Keratinocyte (primary cell): ENCODE measurements at places on chromosomes 3 and 15.

DNA sequence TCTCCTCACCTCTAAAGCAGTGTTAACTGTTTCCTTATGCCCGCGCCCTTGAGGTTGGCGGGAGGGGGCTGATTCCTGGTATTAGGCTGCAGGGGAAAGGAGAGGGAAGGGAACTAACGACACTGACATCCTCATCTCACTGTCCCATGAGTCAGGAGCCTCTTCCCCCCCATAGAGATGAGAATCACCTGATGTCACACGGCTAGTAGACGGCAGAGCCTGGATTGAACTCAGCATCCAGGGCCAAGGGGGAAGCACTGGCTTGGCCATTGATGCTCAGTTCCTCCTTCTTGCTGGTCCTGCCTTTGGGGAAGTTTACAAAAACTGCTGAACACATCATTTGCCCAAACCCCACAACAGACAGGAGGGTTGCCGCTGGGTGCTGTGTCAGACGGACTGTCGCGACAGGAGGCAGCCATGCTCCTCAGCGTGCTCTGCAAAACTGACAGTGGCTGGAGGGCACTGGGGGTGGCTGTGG, 38.5 kb downstream of the IDH2 start:
- DNase-seq, result no peak

DNA sequence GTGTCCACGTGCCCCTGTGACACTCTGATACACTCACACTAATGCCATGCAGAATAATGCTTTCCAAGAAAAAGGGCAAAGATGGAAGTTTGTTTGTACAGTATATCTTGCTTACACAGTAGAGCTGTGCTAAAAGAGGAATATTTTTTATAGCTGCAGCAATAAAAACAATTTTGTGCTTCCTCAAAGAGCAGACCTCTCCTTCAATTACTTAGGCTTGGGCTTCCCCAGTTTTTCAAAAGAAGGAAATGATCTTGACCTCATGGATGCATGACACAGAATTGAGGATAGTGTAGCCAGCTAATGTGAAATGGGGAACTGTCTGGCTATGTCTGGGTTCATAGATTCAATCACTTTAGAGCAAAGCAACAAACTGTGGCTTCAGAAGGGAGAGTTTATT, 137.4 kb downstream of the STT3B start:
- no peak for DNase-seq

DNA sequence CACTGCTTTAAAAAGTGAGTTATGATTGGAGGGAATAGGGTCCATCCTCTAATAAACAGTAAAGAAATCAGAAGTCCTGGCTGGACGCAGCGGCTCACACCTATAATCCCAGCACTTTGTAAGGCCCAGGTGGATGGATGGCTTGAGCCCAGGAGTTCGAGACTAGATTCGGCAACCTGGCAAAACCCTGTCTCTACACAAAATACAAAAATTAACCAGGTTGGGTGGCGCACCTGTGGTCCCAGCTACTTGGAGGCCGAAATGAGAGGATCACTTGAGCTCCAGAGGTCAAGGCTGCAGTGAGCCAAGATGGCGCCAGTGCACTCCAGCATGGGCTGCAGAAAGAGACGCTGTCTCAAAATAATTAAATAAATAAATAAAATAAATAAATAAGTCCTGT, 171.2 kb downstream of the POTEB3 start:
- no peak for DNase-seq

GRCh38 chr3:24237971-24238706, 256.5 kb downstream of the THRB start:
- DNase-seq, result peak; percentile 88

- no peak for DNase-seq
Observed at GRCh38 chr15:80568876-80569605, 126.1 kb upstream of the ABHD17C start.

GRCh38 chr3:73433687-73434086, 191.1 kb downstream of the PDZRN3 start:
- no peak for DNase-seq

DNA sequence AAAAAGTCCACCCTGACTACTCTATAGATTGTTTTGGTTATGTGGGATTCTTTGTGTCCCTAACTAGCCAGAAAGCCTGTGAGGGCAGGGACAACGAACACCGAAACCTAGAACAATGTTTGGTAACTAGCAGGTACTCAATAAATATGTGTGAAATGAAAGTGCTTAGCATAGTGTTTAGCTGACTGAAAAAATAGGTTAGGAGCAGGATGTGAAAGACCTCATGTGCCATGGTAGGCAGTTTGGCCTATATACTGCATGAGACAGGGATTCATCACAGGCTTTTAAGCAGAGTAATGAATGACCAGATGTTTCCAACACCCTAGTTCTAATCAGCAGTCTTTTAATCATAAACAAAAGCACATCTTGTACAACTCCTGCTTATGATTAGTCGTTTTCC, 64.2 kb downstream of the MYO5A start:
- DNase-seq, result no peak

- DNase-seq, result peak; percentile 41
Observed at GRCh38 chr15:42491539-42492225, 741 bp upstream of the ZNF106 start.

- no peak for DNase-seq
Observed at GRCh38 chr3:142269767-142270166, 44.4 kb upstream of the GK5 start.

DNA sequence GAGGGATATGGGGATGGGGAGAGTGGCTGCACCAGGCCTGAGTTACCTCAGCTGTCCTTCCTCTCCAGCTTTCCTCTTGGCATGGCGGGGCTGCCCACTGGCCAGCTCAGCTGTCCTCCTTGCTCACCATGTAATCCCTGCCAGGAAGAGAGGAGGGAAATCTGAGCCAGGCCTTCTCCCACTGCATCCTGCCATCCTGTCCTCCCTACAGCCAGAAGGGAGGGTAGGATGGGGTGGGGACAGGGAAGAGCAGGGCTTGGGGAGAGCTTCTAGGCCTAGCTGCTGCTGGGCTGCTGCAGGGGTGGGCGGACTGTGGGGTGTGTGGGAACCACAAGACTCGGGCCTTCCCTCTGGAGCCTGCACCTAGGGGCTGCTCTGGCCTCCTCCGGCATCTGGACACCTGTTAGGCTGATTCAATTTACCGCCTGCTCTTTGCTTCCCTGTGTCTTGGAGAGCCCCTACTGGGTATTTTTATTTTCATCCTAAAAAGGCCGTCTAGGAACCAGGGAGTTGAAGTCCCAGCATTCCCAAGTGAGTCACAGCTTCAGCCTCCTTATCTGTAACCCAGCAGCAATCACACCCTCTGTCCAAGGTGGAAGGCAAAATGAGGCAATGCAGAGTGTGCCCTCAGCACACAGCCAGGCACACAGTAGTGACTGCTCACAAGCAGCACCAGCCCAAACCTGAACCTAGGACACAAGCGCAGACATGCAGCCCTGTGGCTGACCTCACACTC, 13.1 kb upstream of the KY start:
- no peak for DNase-seq

DNA sequence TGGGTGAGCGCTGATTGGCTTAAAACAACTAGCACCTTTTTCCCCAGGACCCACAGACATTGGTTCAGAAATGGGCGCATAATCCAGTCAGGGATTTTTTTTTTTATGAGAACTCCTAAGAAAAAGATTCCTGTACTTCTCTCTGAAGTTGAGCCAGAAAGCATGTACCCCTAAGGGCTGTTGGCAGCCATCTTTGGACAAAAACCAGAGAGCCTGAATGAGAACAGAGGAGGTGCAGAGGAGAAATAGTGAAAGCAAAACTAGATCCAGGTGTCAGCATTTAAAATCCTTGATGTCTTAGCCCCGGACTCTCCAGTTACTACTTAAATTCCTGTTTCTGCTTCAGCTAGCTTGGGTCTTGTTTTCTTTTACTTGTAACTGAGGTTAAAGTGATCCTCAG, 1.9 kb upstream of the SLC27A2 start:
- no peak for DNase-seq

- DNase-seq, result no peak
Observed at GRCh38 chr3:97815149-97815917, 6.5 kb upstream of the CRYBG3 start.

DNA sequence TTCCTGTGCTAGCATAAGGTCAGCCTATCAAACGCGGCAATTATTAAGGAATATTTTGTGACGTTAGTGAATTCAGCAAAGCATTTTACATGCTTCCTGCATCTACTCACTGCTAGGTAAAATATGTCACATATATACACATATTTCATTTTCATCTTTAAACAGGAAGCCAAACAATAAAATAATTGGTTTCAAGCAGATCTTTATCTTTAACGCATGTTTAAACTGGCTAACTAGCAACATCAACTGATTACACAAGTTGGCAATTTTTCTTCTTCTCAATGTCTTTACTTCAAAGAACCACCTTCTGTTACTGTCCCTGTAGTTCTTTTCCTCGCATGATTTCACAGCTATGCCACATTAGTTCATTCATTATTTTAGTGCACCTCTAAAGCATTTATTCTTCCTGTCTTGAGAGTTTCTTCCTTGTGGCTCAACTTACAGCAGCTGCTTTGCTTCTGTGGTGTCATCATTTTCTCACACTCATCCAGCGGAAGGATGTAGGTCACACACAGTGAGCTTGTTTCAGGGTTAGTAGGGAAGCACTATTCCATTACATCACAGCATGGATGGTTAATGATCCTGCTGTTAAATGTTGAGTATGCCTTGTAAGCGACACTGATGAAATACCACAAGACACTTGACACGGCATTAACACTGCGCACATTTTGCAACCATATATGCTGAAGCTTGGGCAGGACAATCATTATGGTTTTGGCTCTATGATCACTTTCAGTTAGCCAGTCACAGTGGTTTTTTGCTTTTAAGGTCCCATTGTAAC, 2.3 kb upstream of the BCHE start:
- no peak for DNase-seq

DNA sequence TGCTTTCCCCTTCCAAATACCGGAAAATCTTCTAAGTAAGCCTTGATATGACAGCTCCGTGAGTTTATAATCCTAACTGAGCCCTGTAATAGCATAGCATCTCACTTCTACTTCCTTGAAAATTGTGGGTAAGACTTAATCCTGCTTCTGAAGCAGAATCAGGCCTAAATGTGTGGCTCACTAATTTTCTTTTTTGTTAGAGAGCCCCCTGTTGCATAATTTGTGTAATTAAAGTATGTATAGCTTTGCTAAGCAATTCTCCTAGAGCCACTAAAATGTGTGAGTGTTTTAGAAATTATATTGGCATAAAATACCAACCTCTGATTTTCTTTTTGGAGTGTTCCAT, 304.4 kb downstream of the FGF12 start:
- no peak for DNase-seq

DNA sequence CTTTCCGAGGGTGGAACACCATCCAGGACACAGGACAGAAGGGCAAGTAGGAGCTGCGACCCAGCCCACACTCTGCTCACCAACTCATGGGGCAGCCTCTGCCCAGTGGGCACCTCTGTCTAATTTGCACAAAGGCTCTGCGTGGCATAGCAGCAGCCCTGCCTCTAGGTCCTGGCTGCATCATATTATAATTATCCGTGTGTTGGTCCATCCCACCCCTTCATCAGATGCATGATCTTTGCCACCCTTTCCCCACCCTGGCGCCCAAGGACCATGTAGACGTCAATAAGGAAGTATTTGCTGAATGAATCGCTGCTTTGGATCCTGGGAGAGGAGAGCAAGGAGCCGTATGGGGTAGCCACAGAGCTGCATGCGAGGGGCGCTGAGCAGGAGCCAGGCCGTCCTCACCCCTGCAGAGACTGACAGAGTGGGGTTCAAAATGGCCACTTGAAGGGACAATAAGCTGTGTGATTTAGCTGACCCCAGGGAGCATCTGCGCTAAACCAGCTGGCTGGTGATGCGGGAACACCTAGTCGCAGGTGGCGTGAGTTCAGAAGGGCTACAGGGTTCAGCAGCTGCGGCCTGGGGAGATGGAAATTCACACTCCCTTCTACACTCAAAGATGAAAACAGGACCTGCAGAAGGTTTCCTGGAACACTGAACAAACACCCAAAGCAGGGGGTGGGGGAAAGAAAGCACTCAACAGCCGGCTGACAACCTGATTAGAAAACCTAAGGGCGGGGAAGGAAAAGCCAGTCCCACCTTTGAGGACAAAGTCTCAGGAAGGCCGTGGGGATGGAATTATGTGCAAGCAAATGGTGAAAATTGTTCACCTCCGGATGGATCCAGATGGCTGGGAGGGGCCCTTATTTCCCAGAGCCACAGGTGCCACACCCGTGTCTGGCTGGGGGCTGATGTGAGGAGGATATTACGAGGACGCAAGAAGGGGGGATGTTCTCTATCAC, 6.4 kb downstream of the MGLL start:
- DNase-seq, result no peak

- DNase-seq, result no peak
Observed at GRCh38 chr3:189369636-189370035, 197.9 kb downstream of the TPRG1 start.

DNA sequence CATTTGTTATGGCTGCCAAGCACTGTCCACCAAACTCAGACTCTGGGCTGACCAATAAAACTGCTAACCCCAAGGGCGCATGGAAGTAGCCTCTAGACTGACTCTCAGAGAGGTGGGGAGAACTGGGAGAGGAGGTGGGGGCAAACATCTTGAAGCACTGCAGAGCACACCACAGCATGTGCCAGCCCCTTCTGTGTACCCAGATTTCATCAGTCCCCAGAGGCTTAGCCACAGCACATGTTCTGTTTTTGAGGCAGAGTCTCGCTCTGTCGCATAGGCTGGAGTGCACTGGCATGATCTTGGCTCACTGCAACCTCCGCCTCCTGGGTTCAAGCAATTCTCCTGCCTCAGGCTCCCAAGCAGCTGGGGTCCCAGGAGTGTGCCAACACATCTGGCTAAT, 119.5 kb upstream of the SPATA12 start:
- no peak for DNase-seq

DNA sequence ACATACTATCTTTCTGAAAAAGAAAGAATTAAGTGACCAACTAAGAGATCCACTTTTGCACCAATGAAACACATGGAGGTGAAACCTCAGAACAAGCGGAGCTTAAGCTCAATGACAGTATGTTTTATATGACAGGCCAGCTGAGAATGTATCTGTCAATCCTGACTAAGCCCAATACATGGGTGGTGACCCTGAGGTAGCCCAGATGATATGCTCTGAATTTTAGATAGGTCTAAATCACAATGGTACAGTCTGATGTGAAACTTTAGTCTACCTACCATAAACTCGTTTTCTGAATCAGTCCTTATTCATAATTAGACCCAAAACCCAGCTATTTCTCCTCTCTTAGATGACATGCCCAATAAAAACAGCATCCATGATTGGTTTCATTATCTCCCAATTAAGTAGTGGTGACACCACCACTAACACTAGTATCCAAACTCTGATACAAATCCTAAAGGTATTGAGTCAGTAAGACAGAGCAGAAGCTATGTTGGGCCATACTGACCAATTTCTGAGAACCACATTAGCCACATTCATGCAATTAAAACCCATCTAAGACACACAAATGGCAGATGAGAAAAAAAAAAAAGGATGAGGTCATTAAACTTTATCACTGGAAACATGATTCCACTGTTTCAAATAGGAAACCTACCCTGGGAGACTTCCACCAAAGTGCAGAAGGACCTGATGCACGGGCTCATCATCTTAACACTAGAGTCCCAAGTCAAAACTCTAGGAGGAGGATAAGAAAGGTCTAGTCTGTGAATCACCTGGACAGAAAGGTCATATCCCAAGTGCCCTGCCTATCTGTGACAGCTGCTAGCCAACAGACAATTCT, 20.6 kb downstream of the CMTM6 start:
- DNase-seq, result no peak
